ENCODE measurements at places on chromosomes 2 and 18.

DNA sequence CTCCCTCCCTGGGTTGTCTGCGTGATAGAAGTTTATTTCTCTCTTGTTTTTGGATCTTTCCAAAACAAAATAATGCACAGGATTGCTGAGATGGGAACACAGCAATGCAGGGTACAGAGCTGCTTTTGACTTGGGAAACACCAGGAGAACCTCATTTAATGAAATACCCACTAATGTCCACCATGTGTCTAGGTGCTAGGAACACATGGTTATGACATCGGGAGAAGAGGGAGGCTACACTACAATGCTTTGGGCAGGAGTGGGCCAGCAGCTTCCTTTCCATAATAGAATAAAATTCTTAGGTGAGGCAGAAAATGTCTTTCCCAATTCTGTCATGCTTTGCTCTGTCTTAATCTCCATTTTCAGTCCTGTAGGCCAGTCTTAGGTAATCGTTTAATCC, 29.2 kb upstream of the KCNF1 start:
- H3K27ac ChIP-seq, result no peak overlapping the region
- DNase-seq, result no peak
- no peak overlapping the region for H3K4me3 ChIP-seq
- peaks cover 1% of the 10 kb centered on the region for H3K4me1 ChIP-seq

DNA sequence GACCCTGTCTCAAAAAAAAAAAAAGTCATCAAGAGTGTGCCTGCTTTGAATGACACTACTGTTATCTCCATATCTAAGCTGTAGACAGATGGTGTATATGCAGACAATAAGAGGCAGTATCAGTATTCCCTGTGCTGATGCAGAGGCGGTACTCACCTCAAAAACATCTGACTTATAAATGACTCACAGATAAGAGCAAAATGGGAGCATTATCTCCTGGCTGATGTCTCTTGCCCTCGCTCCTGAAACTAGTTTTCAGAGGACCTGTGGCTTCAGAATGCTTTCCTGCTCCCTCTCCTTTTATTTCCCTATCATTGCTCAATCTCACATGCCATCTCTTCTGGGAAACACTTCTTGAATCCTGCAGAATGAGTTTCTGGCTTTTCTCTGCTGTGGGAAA, 289.6 kb downstream of the PTPRM start:
- no peaks in the 10 kb centered on the region for H3K27me3 ChIP-seq
- no peak overlapping the region for H3K4me3 ChIP-seq
- peaks cover 2% of the 10 kb centered on the region for H3K4me1 ChIP-seq
- H3K27ac ChIP-seq, result no peak overlapping the region

- H3K27me3 ChIP-seq, result no peaks in the 10 kb centered on the region
- no peak overlapping the region for H3K4me3 ChIP-seq
- DNase-seq, result no peak
- no peaks in the 10 kb centered on the region for H3K4me1 ChIP-seq
These were observed 134.5 kb upstream of the DDX18 start for GRCh38 chr2:117679952-117680351.

- H3K4me1 ChIP-seq, result peaks cover 18% of the 10 kb centered on the region
- no peak overlapping the region for H3K27ac ChIP-seq
- DNase-seq, result no peak
- H3K27me3 ChIP-seq, result peaks cover 3% of the 10 kb centered on the region
- no peaks in the 10 kb centered on the region for H3K36me3 ChIP-seq
These were observed 190.4 kb downstream of the FMNL2 start for GRCh38 chr2:152525277-152525838.

DNA sequence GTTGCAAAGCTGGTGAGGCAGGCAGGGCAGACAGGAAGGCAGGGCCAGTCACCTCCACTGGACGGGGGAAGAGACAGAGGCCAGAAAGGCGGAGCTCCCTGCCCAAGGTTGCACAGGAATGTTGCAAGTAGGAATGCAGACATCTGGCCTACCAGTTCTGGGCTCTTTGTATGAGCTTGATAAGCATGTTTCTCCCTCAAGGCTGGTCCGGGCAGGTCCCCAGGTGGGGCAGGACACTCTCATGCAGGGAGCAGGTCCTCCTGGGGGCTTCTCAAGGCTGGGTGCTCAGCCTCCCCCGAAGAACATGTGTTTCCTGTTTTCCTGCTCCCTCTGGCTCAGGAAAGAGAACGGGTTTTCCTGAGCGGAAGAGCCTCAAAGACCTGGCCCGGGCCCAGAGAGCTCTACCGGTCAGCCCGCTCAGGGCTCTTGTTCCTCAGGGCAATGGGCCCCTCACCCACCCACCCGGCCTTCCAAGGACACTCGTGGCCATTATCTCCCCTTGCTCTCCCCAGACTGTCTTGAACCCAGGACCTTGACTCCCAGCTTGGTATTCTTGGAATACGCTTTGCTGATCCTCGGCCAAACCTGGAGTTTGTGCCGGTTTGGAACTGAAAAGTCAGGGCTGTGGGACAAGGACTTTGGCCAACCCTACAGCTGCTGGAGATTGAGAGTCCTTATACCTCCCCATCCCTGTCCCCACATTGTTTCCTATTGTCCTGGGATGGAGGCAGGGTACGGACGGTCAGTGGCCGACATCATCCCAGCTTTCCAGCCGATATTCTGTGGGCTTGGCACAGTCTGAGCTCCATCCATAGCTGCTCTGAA, 87.7 kb upstream of the HAAO start:
- H3K36me3 ChIP-seq, result no peaks in the 10 kb centered on the region
- H3K27ac ChIP-seq, result no peak overlapping the region
- no peak overlapping the region for H3K4me3 ChIP-seq

DNA sequence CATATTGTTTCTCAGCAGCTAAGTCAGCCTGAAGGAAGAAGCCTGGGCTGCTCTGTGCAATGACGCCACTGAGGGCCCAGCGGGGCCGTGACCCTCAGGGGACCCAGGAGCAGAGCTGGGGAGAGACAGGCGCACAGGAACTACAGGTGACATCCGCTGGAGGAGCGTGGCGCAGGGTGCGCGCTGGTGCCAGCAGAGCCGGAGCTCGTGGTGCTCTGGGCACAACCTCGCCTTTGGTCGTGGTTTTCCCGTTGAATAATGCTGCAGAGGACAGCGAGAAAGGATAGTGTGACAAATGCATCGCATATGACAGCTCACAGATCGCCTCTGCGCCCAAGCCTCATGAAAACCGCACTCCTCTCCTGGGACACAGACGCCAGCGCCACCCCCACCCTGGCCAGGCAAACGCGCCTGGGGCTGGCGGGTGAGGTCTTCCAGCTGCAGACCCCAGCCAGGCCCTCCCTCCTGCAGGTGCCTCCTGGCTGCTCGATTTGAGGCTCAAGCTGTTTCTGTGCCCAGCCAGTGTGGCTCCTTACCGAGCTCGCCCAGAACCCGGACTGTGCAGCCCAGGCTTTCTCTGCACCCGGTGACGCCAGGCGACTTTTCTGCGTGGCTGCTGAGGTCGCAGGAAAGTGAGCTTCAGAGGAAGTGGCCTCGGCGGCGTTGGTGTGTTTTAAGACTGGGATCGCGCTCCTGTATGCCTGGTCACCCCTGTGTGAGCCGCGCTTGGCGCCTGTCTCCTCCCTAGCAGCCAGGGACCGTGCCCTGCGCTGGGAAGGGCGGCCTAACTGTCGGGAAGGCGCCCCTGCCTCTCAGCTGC, 583.1 kb upstream of the HS6ST1 start:
- DNase-seq, result no peak
- H3K36me3 ChIP-seq, result no peaks in the 10 kb centered on the region
- H3K4me3 ChIP-seq, result no peak overlapping the region
- peaks cover 3% of the 10 kb centered on the region for H3K27me3 ChIP-seq
- no peak overlapping the region for H3K27ac ChIP-seq

GRCh38 chr18:66013969-66014368, 263.2 kb downstream of the CDH7 start:
- H3K4me3 ChIP-seq, result no peak overlapping the region
- no peak for DNase-seq
- H3K27ac ChIP-seq, result no peak overlapping the region
- no peaks in the 10 kb centered on the region for H3K27me3 ChIP-seq

GRCh38 chr2:218257390-218257981, 3.3 kb upstream of the GPBAR1 start:
- no peaks in the 10 kb centered on the region for H3K27me3 ChIP-seq
- H3K27ac ChIP-seq, result peak overlapping the region; percentile 83
- no peak overlapping the region for H3K4me3 ChIP-seq
- peaks cover 15% of the 10 kb centered on the region for H3K4me1 ChIP-seq
- peaks cover 39% of the 10 kb centered on the region for H3K36me3 ChIP-seq
- DNase-seq, result peak; percentile 58

GRCh38 chr18:36128907-36129299, 237 bp downstream of the SLC39A6 start:
- no peaks in the 10 kb centered on the region for H3K27me3 ChIP-seq
- H3K36me3 ChIP-seq, result peaks cover 56% of the 10 kb centered on the region
- DNase-seq, result no peak
- H3K27ac ChIP-seq, result peak overlapping the region; percentile 93

DNA sequence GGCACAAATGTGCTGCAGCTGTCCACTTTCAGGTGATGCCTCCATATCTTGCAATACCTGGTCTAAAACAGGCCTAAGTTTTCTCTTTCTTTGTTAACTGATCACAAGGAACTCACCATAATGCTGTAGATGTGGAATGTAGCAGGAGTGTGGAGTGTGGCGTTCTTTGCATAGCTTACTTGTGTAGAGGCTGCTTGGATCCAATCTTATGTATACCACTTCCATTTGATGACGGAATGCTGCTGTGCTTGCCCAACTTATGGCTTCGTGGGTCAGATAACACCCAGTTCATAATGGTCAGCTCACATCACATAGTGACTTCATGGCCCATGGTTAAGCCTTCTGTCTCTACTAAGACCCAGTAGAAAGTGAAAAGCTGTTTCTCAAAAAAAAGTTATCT, 114.5 kb downstream of the LAMA3 start:
- peaks cover 2% of the 10 kb centered on the region for H3K4me1 ChIP-seq
- DNase-seq, result no peak
- H3K27ac ChIP-seq, result no peak overlapping the region
- no peak overlapping the region for H3K4me3 ChIP-seq
- peaks cover 35% of the 10 kb centered on the region for H3K27me3 ChIP-seq

GRCh38 chr2:238601433-238602222, 174.9 kb downstream of the ASB1 start:
- no peaks in the 10 kb centered on the region for H3K36me3 ChIP-seq
- peaks cover 11% of the 10 kb centered on the region for H3K27me3 ChIP-seq
- DNase-seq, result no peak
- no peak overlapping the region for H3K4me3 ChIP-seq
- no peak overlapping the region for H3K27ac ChIP-seq

DNA sequence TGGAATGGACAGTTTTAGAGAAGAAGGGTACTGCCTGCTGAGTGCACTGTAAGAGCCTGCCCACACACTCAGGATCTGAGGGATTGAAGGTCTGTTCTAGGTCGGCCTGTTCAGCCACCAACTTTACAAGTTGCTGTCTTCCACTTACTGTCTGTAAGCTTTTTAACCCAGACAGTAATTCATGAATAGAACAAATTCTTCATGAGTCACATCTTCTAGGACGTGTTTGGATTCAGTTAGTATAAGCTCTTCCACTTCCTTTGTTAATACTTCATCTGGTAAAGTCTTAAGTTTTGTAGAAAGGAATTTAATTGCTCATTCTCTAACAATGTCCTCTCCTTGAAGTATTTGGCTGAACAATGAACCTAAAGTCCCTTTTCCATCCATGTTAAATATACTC, 74.6 kb downstream of the PDE11A start:
- H3K27me3 ChIP-seq, result peaks cover 1% of the 10 kb centered on the region
- DNase-seq, result no peak
- no peak overlapping the region for H3K27ac ChIP-seq
- no peaks in the 10 kb centered on the region for H3K36me3 ChIP-seq

DNA sequence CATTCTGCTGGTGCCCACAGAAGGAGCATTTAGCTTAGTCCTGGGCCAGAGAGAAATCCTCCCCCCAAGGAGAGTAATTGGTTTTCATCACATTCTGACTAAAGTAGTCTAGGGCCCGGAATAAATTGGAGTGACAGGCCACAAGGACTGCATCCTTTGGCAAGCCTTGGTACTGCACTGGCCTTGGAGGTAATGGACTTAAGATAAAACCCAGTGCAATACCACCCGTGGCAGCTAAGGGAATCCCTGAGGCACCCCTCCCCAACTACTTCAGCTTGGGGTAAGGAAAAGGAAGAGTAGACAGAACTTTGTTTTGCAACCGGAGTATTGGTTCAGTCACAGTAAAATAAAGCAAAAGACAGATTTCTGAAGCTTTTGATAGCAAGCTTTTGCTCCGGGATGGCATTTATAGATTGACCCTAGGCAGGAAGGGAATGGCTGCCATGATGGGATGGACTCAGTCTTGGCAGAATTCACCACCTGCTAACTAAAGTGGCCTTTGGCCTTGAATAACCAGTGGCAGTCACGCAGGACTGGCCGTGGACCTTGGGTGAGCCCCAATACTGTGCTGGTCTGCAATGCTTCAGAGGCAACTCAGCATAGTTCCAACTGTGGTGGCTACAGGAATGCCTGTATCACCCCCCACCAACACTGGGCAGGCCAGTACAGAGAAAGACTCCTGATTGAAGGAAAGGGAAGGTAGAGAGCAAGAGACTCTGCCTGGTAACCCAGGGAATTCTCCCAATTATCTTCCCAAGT, 14.1 kb downstream of the ORC4 start:
- H3K27ac ChIP-seq, result no peak overlapping the region
- no peak for DNase-seq
- H3K27me3 ChIP-seq, result no peaks in the 10 kb centered on the region
- peaks cover 3% of the 10 kb centered on the region for H3K4me1 ChIP-seq

DNA sequence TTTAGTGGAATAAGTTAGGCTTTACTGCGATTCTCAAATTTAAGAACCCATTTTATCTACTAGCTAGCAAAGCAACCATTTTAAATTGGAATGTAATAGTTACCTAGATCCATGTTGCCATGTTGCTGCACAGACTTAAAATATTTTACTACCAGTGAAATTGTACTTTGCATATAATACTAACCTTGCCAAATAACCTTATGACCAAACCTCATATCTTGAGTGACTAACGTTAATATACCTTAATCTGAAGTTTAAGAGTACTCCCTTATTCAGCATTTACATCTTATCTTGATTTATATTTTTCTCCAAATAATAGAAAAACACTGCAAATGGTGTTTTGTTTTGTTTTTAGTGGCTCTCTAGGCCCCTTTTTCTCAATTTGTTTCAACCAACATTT, 50.3 kb upstream of the NAB1 start:
- no peak for DNase-seq
- H3K4me1 ChIP-seq, result peaks cover 15% of the 10 kb centered on the region
- H3K27ac ChIP-seq, result no peak overlapping the region
- H3K36me3 ChIP-seq, result no peaks in the 10 kb centered on the region
- no peak overlapping the region for H3K4me3 ChIP-seq

DNA sequence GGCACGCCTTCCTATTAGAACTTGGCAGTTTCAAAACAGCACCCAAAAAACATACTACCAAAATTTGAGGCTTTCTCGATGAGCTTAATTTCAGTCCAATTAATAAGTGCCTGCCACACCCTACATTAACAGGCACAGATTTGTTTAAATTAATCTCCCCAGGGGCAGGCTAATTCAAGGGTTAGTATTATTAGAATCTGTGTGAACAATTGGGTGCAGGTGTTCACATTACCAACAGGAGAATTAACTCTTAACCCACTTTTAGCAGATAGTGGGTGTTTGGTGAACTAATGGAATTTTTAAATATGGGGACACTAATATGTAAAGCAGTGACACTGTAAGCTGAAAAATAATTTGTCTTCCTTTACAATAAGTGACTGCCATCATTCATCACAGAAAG, 4.1 kb downstream of the MBD2 start:
- H3K4me3 ChIP-seq, result no peak overlapping the region
- H3K4me1 ChIP-seq, result peaks cover 58% of the 10 kb centered on the region
- H3K27me3 ChIP-seq, result no peaks in the 10 kb centered on the region
- DNase-seq, result no peak
- no peak overlapping the region for H3K27ac ChIP-seq

Data from activated T-helper 2 cell treated with anti-CD3 and anti-CD28 coated beads, Interferon-gamma antibody, Interleukin-2, Interleukin-4, amounts not matched to agents 10 μg/mL and 5 μg/mL and 100 μg/mL, durations not matched to agents 14 hours and 24 hours and 36 hours (primary cell).